ENCODE measurements at places on chromosomes 16 and 17. TPM values are rescaled to one million over a fixed set of nuclear protein-coding genes. Genes with fewer than 3 reads are reported as not detected.

DNA sequence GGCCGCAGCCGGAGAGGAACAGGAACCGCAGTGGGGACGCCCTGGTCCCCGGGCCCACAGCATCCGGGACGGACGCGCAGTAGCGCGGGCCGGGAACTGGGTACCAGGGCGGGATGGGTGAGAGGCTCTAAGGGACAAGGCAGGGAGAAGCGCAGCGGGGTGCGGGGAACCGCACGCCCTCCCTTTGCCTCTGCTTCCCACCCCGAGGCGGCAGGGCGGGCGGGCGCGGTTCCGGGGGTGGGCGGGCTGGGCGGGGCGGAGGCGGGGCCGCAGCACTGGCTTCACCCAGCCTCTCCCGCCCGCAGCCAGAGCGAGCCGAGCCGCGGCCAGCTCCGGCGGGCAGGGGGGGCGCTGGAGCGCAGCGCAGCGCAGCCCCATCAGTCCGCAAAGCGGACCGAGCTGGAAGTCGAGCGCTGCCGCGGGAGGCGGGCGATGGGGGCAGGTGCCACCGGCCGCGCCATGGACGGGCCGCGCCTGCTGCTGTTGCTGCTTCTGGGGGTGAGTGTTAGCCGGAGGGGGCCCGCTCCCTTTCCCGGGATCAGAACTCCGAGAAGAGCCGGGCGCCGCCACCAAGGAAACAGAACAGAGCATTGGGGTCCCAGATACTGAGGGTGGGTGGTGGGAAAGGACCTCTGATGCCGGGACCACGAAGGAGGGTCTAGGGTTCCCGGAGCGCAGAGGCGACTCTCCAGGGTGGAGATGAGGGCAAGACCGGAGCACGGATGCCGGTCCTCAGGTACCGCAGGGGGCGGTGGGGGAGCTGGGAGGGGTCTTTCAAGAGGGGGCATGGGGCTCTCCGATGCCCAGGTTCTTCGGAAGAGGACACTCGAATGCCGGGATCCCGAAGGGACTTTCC is at the start of gene NGFR:
Gene NGFR, plus strand, starts transcription at position 308 of the 856 bp plus-strand sequence. Its CDS starts 125 bp downstream, at position 433.
- peak within 1 kb of the TSS; percentile 59 for H3K4me3 ChIP-seq
- peak; percentile 87 for DNase-seq
- H3K4me1 ChIP-seq: peaks cover 40% of the 10 kb centered on the region
- peak within 1 kb of the TSS; percentile 64 for H3K27ac ChIP-seq
- H3K27me3 ChIP-seq: peaks cover 42% of the 10 kb centered on the region

DNA sequence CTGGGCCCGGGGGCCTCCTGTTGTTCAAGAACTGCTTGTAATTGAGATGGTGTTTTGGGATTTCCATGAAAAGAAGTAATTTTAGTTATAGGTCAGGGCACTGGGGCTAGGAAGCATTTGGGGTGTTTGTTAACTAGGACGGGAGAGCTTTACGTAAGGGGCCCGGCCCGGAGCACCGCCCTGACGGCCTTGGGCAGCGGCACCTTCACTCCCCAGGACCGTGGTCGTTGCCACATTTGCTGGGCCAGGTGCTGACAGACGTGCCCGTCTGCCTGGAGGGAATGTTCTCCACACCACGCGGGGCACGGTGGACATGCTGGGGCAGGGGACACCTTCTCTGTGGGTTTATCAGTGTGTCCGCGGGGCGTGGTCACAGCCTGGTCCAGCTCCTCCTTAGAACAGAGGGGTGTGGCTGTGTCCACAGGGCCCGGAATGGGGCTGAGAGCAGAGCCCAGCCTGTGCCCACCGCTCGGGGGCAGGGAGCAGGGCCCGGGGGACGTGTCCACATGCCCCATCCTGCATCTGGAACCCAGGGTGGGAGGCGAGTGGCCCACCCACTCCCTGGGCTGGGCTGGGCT is 57.7 kb downstream of the BAIAP2 start:
- no peak overlapping the region for H3K4me3 ChIP-seq
- H3K36me3 ChIP-seq: no peaks in the 10 kb centered on the region
- H3K27ac ChIP-seq: no peak overlapping the region
- H3K4me1 ChIP-seq: peaks cover 47% of the 10 kb centered on the region

GRCh38 chr17:76382803-76383545 is 1.4 kb upstream of the SPHK1 start:
- H3K36me3 ChIP-seq: no peaks in the 10 kb centered on the region
- peak overlapping the region; percentile 68 for H3K4me3 ChIP-seq
- peaks cover 36% of the 10 kb centered on the region for H3K27me3 ChIP-seq
- peak overlapping the region; percentile 78 for H3K27ac ChIP-seq

DNA sequence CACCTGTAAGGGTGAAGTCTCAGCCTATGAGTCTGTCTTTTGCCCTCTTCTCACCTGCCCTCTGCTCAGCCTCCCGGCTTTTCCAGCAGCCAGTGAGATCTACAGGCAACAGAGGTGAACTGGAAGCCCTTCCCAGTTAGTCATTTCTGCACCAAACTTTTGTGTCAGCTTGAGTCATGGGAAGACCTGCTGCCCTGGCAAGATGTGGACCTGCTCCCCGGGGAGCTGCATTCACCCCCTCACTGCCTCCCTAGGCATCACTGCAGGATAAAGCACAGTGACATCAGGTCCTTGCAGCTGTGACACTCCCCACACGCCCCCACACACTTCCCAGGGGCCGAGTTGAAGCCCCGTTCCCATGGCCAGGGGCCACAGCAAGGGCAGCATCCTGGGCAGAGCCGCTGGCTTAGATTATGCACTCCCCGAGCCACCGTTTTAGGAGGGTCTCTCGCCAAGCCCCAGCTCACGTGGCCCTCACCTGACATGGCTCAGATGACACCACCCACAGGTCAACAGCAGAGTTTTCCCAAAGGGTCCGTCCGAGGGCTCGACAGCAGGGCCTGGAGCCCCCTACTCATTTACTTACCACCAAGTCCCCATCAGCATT is 6.5 kb upstream of the ABR start:
- peaks cover 35% of the 10 kb centered on the region for H3K4me1 ChIP-seq
- no peaks in the 10 kb centered on the region for H3K36me3 ChIP-seq
- H3K27ac ChIP-seq: no peak overlapping the region

DNA sequence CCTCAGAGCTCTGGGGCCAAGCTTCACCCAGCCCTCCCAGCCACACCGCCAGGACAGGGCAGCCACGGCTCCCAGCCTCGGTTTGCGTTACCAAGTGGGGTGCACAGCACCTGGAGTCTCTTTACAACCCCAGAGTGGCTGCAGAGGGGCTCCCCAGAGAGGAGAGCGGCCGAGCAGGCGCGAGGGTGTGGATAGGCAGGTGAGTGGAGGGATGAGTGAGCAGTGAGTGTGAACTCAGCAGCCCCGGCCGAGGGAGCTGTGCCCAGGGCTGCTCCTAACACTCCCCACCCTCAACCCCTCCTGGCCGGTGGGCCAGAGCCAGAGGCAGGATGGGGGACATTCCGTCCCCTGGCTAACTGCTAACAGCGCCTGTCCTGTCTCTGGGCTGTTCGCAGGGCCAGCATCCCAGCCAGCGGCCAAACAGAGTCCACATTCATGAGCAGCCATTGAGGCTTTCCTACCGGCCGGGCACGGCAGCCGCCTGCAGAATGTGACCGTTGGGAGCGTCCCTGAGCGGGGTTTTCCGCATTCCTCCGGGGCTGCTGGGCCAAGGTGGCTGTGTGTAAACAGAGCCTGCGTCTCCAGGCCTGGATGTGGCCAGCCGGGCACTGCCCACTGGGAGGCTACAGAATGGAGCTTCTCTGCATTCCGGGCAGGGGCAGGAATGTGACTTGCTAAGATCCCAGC is 5.3 kb downstream of the ZNF469 start:
- no peaks in the 10 kb centered on the region for H3K36me3 ChIP-seq
- peaks cover 18% of the 10 kb centered on the region for H3K27me3 ChIP-seq
- no peak overlapping the region for H3K4me3 ChIP-seq

GRCh38 chr17:32386844-32387243 is 36.9 kb downstream of the ZNF207 start:
- DNase-seq: no peak
- H3K27me3 ChIP-seq: no peaks in the 10 kb centered on the region
- no peak overlapping the region for H3K4me3 ChIP-seq
- no peak overlapping the region for H3K27ac ChIP-seq
- no peaks in the 10 kb centered on the region for H3K4me1 ChIP-seq

DNA sequence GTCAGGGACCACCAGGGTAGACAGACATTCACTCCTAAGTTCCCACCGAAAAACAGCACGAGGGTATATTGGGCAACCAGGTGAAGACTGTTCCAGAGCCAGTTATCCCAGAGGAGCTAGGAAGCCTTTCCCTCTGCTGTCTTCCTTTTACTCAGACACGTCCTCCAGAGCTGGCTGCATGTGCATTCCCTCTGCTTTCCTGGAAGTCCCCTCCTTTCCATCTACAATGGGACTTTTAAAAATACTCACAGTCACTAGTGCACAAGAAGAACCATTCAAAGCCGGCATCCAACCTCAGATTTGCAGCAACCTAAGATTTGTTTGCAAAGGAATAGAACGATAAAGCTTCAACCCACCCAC is 32.5 kb upstream of the CRISPLD2 start:
- H3K36me3 ChIP-seq: no peaks in the 10 kb centered on the region
- no peak overlapping the region for H3K27ac ChIP-seq
- H3K4me3 ChIP-seq: no peak overlapping the region
- H3K27me3 ChIP-seq: no peaks in the 10 kb centered on the region
- H3K4me1 ChIP-seq: no peaks in the 10 kb centered on the region
- DNase-seq: no peak

DNA sequence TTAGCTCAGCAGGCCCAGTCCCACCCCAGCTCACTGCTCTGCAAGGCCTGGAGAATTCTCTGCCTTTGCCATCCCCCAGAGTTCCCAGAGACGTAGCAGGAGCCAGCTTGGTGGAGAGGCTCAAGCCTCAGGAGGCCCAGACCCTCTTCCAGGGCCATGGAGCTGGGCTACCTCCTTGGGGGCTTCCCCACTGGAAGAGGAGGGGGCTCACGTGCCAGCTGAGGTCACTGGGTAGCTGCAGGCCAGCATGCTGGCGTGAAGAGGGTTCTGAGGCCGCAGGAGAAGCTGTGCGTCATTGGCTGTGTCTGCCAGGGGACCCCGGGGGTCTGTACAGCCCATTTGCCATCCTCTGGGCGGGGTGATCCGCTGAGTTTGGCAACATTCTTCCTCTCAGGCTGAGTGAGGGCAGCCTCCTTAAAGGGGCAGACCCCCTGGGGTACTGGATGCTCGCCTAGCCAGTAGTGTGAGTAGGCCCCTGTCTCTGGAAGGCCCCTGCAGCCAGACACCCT is 131.6 kb downstream of the RAB11FIP4 start:
- H3K27ac ChIP-seq: no peak overlapping the region
- peak; percentile 58 for DNase-seq
- H3K36me3 ChIP-seq: peaks cover 98% of the 10 kb centered on the region
- no peaks in the 10 kb centered on the region for H3K27me3 ChIP-seq
- no peaks in the 10 kb centered on the region for H3K4me1 ChIP-seq

- no peaks in the 10 kb centered on the region for H3K36me3 ChIP-seq
- H3K4me1 ChIP-seq: no peaks in the 10 kb centered on the region
Observed at GRCh38 chr17:13078591-13079385, 61.0 kb upstream of the ELAC2 start.

SOX8 gene
- 1.3 TPM for total RNA-seq

DNA sequence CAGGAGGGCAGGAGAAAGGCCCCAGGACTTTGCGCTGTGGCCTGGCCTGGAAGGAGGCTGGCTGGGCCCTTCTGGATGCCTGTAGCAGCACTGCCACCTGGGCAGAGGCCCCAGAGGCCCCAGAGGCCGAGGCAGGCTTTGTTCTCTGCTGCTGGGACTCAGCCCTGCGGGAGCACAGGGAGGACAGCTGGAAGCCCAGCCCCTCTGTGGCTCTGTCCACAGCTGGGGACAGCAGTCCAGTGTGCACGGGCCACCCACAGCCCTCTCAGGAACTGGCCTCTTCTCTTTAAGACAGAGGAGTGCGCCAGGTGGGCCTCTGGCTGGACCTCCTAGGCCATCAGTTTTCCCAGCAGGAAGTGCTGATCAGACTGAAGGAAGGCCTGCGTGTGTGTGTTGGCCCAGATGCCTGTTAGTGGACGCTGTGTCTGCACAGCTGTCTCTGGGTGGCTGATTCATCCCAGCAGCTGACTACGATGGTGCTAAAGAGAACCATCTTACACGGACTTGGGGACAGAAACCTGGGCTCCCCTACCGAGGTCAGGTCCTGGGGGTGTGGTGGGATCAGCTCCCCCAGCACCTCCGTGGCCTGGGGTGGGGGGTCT is 26.9 kb upstream of the ZNF750 start:
- no peaks in the 10 kb centered on the region for H3K27me3 ChIP-seq
- H3K36me3 ChIP-seq: peaks cover 18% of the 10 kb centered on the region
- peak overlapping the region; percentile 7 for H3K27ac ChIP-seq
- DNase-seq: no peak
- H3K4me3 ChIP-seq: no peak overlapping the region

DNA sequence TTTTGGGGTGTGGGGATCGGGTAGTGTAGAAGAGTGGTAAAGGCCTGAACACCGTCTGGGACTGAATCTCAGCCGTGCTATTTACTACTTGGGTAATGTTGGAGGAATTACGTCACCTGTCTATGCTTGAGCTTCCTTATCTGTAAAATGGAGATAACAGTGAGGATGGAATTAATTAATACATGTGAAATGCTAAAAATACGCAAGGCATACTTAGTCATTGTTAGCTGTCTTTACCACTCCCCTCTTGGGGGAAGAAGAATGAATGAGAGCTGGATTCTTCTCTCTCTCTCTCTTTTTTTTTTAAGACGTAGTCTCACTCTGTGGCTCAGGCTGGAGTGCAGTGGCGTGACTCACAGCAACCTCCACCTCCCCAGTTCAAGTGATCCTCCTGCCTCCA is 41.1 kb upstream of the TANGO6 start:
- H3K27ac ChIP-seq: no peak overlapping the region
- H3K27me3 ChIP-seq: no peaks in the 10 kb centered on the region
- DNase-seq: no peak
- H3K36me3 ChIP-seq: no peaks in the 10 kb centered on the region
- H3K4me1 ChIP-seq: no peaks in the 10 kb centered on the region

CCL22 gene
- total RNA-seq: 1.1 TPM

CTRB1 gene
- 2.2 TPM for total RNA-seq

- no peaks in the 10 kb centered on the region for H3K4me1 ChIP-seq
- H3K4me3 ChIP-seq: no peak overlapping the region
- no peak overlapping the region for H3K27ac ChIP-seq
- DNase-seq: no peak
- peaks cover 35% of the 10 kb centered on the region for H3K27me3 ChIP-seq
- no peaks in the 10 kb centered on the region for H3K36me3 ChIP-seq
Observed at GRCh38 chr16:86584071-86584685, 5.8 kb downstream of the FOXL1 start.

DNA sequence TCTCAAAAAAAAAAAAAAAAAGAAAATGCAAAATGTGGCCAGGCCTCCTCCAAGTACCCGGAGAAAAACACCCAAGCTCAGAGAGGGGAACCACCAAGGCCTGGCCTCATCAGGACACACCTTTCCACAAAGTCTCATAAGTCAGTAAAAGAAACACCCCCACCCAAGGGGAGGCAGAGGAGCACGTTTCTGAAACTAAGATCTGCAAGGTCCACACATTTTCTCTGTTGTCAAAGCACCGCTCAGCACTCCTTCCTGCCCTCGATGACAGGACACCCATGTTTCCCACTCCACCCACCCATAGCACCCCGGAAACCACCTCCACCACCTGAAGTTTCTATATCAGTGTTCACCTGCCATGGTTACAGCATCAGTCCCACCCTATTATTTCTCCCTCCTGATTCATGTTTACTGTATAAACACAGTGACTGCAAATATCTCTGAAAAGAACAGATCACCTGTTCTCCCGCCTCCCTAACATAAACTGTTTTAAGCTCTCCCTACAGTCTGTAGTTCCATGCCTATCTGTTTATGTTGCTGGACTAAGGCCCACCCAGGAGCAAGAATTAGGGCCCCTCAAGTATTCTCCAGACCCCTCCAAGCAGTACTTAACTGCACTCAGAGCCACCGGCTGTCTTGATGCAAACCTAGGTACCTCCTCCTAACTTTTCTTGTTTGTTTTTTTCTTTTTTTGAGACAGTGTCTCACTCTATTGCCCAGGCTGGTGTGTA is 2.0 kb downstream of the CORO7 start:
- H3K4me3 ChIP-seq: peak overlapping the region; percentile 89
- peak; percentile 82 for DNase-seq
- H3K36me3 ChIP-seq: peaks cover 23% of the 10 kb centered on the region
- peak overlapping the region; percentile 99 for H3K27ac ChIP-seq
- peaks cover 80% of the 10 kb centered on the region for H3K4me1 ChIP-seq
